ENCODE measurements at places on chromosomes 1 and 21. TPM values are rescaled to one million over a fixed set of nuclear protein-coding genes. Genes with fewer than 3 reads are reported as not detected.

The HAO2 gene
- polyA plus RNA-seq: not detected

The CNR2 gene
- not detected for polyA plus RNA-seq

DNA sequence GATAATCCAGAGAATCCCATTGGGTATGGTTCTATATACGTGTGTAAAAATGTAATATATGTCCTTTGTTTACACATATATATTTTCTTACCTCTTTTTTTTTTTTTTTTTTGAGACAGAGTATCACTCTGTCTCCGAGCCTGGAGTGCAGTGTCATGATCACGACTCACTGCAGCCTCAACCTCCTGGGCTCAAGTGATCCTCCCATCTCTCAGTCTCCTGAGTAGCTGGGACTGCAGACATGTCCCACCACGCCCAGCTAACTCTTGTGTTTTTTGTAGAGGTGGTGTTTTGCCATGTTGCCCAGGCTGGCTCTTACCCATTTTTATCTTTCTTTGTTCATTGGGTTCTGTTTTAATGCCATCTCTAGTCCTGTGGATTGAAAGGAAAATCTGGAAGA, 59.5 kb downstream of the ZBTB17 start:
- peak; percentile 76 for DNase-seq

GRCh38 chr1:17588048-17588871, 48.8 kb downstream of the ARHGEF10L start:
- peak; percentile 66 for DNase-seq

The SHC1 gene
- polyA plus RNA-seq: 464 TPM

GRCh38 chr1:32247983-32248889, 1.2 kb downstream of the FAM167B start:
- DNase-seq: peak; percentile 65

GRCh38 chr1:101697072-101697471, 299.7 kb downstream of the OLFM3 start:
- peak; percentile 1 for DNase-seq

The ATP1A4 gene
- polyA plus RNA-seq: not detected

GRCh38 chr1:201653883-201654282, 115.0 kb downstream of the NAV1 start:
- DNase-seq: no peak

The RYR2 gene
- 0.23 TPM for polyA plus RNA-seq

The LCE6A gene
- not detected for polyA plus RNA-seq
